A673 (cell line): ENCODE measurements at places on chromosomes 7 and 10. TPM values are rescaled to one million over a fixed set of nuclear protein-coding genes. Genes with fewer than 3 reads are reported as not detected.

- peak; percentile 75 for DNase-seq
These were observed 113.2 kb upstream of the DGKB start for GRCh38 chr7:15015545-15016314.

- DNase-seq = no peak
These were observed 205.6 kb upstream of the PRSS58 start for GRCh38 chr7:142463401-142463850.

The C10orf71 gene
- not detected in 2 replicates for total RNA-seq

The CNPY1 gene
- not detected in 2 replicates for total RNA-seq

- DNase-seq = no peak
These were observed 137.3 kb upstream of the AGR3 start for GRCh38 chr7:17019106-17019505.

- DNase-seq = no peak
These were observed 15.3 kb downstream of the CCM2 start for GRCh38 chr7:45015313-45015712.

DNA sequence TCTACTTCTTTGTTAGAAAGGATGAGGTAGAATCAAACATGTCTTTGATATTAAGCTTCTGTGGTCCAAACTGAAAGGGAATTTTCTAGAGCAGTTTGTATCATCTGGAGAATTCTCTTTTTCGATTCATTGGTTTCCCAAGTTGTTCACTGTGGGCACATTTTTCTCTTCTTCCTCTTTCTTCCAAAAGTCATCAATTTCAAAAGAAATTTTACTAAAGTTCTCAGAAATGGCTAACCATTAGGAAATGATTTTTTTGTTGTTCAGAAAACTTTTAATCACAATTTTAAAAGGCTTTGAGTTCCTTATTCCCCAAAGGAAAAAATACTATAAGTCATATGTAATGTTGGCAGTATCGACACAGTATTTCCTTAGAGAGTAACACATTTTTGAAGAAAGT lies 28.3 kb upstream of the CCDC6 start:
- no peak for DNase-seq

The MYH16 gene
- not detected in 2 replicates for total RNA-seq

DNA sequence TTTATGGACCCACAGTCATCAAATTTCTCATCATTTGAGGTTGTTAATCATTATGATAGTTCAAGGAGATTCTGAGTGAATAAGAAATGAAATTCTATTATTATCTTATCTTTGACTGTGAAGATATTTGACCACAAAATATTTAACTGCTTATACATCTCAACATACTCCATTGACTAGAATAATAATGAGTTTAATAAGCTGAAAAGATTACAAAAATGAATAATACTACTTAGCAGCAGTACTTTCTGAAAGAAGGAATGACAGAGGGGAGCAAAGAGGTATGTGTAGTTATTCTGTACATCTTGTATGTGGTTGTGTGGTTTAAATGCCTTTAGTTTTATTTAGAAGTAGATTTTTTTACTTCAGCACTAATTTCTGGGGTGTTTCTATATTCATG lies 214.2 kb downstream of the PRKG1 start:
- no peak for DNase-seq

The SSC4D gene
- 1.2 and 1.8 TPM in 2 replicates for total RNA-seq

The VKORC1L1 gene
- 30.5 and 36.8 TPM in 2 replicates for total RNA-seq

The AKR1C4 gene
- not detected in 2 replicates for total RNA-seq

DNA sequence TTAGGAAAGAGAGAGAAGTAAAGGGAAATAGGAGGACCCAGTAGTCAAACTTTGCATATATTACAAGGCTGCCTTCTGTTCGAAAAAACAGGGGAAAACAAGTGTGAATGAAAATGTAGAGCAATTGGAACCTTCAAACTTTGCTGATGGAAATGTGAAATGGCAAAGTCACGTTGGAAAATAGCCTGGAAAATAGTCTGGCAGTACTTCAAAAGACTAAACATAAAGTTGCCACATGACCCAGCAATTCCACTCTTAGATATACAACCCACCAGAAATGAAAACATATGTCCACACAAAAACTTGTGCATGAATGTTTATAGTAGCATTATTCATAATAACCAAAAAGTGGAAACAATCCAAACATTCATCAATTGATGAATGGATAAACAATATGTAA lies 78.6 kb upstream of the IFRD1 start:
- DNase-seq = no peak

DNA sequence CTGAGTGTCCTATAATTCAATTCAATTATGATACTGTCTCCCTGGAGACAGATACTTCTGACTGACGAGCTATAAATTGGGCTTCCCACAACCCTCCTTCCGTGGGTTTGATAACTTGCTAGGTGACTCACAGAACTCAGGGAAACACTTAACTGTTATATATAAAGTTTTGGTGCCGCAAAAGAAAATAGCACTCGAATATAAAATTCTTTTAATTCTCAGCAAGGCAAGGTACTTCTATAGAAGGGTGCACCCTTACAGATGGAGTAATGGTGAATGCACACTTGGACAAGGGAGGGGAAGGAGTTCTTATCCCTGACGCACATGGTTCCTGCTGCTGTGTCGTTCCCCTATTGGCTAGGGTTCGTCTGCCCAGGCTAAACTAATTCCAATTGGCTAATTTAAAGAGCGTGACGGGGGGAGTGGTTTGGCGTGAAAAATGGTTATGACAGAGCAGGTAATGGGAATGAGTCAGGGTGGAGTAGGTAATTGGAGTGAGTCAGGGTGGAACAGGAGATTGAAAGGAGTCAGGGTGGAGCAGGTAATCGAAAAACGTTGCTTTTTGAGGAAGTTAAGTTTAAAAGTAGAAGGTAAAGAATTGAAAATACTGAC lies 20.8 kb upstream of the GHITM start:
- no peak for DNase-seq

DNA sequence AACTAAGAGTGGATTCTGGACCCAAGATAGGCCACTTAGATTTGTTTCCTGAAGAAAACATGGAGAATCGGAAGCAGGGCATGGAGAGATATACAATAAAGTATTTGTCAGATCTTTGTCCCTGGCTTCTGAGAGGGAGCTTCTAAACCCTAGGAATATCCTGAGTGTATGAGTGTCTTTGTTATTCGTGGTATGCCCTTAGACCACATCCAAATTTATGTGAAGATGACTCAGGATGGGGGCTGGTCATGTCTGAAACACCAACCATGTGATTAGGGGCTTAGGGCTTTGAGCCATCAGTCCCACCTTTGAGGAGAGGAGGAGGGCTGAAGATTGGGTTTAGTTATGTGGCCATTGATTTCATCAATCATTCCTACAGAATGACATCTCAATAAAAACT lies 69.7 kb upstream of the PLPP4 start:
- DNase-seq = no peak

- DNase-seq = no peak
These were observed 17.5 kb downstream of the TUBAL3 start for GRCh38 chr10:5387169-5387568.

The ANXA8L1 gene
- not detected in 2 replicates for total RNA-seq

DNA sequence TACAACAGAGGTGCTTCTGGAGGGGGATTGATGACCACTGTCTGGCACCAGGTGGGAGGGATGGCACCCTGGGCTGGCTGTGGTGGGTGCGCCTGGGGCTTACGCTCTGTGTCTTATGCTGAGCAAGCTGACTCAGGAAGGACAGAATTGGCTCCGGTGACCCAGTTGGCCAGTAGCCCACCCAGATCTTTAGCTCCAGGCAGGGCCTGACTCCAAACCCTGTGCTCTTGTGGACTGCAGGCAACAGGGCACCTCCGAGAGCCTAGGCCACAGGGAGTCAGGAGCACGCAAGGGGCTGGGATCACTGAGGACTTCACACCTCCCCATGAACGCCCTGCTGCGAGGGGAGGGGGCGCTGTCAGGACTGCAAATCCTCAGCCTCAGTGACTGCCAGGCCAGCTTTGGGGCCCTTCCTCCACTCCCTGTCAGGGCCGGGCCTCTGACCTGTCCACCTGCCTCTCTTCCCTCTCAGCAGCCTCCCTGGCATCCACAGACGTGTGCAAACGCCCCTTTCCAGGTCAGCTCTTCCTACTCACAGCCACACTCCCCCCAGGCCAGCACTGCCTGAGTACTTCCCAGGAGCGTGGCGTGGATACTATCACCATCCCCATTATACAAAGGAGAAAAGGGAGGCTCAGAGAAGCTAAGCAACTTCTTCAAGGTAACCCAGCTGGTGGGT lies 118.7 kb downstream of the SLIT1 start:
- DNase-seq = no peak

The TET1 gene
- 15.2 and 17.4 TPM in 2 replicates for total RNA-seq

The HMX3 gene
- 0.26 TPM in 1 of 2 replicates, not detected in the other for total RNA-seq

- no peak for DNase-seq
These were observed 11.8 kb upstream of the IKZF1 start for GRCh38 chr7:50292763-50293162.

DNA sequence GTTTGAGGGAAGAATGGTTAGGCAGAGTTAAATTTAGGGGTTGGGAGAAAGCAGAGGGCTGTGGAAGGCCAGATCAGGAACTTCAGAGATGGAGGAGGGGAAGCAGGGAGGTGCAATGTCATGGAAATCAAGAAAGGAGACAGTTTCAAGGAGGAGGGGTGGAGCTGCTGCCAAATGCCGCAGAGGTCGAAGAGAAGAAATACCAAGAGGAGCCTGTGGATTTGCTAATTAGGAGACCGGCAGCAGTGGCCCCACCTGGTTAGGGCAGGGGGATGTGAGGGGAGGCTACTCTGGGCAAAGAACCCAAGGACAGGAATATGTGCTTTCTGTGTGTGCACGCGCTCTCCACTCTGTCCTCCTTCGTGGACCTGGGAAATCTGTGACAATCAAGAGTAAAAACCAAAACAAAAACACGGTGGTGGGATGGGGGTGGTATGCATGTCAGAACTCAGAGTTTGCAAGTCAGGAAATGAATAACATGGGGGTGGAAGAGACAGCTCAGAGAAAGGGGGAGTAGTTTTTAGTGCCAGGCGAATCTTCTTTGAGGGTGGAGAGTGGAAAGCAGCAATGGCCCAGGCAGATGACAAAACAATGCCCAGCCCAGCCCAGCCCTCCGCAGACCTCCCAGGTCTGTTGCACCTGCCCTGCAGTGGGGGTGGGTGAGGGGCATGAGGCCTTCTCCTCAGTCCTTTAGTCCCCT lies 102.9 kb upstream of the PAX2 start:
- DNase-seq = no peak

The ADCY1 gene
- 0.71 and 0.98 TPM in 2 replicates for total RNA-seq

The CYP2E1 gene
- total RNA-seq = 0.49 and 0.74 TPM in 2 replicates

GRCh38 chr10:88553116-88553752 lies 29.9 kb downstream of the RNLS start:
- peak; percentile 70 for DNase-seq

DNA sequence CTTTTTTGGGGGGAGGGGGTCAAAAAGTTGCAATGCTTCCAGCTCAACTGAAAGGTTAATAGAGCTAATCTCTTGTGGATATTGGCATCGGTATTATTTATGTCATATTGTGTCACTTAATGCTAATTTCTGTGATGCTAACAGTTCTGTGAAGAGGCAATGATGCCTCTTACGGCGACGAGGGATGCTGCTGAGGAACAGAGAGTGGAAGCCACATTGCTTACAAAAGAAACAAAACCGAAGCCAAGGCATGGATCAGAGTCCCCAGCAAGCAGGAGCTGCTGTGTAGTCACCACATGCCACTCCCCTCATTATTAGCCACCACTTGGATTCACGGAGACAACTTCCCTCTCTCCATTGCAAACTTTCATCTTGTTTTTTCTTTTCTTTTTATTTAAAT lies 536.5 kb upstream of the MGMT start:
- DNase-seq = no peak

DNA sequence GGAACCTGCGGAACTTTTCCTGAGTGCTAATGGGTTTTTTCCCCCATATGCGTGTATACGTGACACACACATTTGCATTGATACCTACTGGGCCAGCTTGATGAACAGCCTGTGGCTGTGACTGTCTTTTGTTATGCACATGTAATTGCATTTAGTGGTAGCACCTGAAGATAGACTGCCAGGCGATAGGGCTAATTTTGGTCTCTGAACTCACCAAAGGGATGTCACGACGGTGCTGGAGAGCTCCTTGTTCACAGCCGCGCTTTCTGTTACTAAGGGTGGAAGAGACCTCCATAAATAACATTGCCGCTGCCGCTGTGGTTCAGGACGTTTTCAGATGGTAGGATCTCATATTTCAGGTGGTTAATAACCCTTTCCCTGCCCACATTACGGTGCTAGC lies 133.2 kb downstream of the CAMK1D start:
- DNase-seq = no peak

The RASSF4 gene
- total RNA-seq = 0.71 and 1.6 TPM in 2 replicates
